ENCODE measurements at places on chromosomes 16 and 17. TPM values are rescaled to one million over a fixed set of nuclear protein-coding genes. Genes with fewer than 3 reads are reported as not detected.

OR1A1 gene
- total RNA-seq = not detected

PLLP gene
- 0.16 TPM for total RNA-seq

DNA sequence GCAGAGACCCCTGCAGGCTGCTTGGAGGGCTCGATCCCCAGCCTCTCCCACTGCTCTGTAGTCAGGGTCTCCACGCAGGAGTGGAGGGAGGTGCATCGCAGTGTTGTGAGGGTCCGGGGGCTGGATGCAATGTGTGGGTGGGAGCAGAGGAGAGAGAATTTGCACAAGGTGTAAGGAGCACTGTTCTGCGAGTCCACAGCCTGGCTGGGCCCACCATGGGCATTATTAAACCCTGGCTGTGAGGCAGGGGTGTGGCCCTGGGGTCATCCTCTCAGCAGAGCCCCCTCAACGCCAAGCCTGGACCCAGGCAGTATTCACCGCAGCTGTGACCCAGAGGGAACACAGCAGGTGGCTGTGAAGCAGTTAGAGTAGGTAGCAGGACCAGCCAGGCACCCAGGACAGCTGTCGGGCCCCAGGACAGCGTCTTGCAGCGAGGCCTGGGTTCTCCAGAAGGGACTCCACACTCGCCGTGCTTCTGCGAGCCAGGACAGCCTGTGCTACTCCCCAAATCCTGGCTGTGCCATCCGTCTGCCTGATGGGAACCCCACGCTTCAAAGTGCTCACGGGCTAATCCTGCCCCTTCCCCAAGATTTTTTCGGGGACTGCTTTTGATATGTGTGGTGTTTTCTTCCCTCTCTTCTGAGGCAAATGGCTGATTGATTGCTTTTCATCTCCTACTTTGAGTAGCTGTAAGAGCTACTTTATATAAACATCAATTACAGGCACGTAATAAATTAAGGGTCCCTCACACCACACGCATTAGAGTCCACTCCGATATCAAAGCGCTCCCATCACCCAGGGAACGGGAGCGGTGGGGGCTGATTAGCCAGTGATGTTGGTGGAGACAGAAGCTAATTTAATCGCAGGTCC, 100.9 kb upstream of the GSE1 start:
- DNase-seq = no peak
- H3K36me3 ChIP-seq = no peaks in the 10 kb centered on the region
- no peak overlapping the region for H3K27ac ChIP-seq
- no peaks in the 10 kb centered on the region for H3K4me1 ChIP-seq
- no peak overlapping the region for H3K4me3 ChIP-seq

GRCh38 chr17:61849674-61850073, 13.7 kb downstream of the BRIP1 start:
- no peak for DNase-seq
- H3K4me3 ChIP-seq = no peak overlapping the region
- no peaks in the 10 kb centered on the region for H3K4me1 ChIP-seq
- no peaks in the 10 kb centered on the region for H3K27me3 ChIP-seq
- H3K27ac ChIP-seq = no peak overlapping the region

DNA sequence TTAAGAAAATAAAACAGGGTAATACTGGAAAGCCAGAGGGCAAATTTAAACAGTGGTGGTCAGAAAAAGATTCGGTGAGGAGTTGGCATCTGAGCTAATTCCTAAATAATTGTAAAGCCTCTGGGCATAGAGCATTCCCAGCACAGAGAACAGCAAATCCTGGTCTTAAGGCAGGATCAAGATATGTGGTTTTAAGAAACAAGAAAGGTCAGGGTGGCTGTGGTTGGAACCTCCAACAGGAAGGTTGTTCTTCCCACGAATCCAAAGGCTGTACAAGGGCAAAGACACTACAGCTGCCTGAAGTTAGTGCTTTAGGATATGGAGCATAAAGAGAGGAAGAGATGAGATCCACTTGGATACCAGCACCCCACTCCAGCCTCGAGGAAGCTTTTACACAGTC, 114.6 kb downstream of the ZNF18 start:
- no peaks in the 10 kb centered on the region for H3K36me3 ChIP-seq
- H3K4me1 ChIP-seq = no peaks in the 10 kb centered on the region
- no peak overlapping the region for H3K27ac ChIP-seq
- H3K27me3 ChIP-seq = no peaks in the 10 kb centered on the region
